ENCODE measurements at places on chromosomes 2 and 18.

- no peak for DNase-seq
Measured at GRCh38 chr2:113190871-113191270, 17.1 kb downstream of the PSD4 start.

DNA sequence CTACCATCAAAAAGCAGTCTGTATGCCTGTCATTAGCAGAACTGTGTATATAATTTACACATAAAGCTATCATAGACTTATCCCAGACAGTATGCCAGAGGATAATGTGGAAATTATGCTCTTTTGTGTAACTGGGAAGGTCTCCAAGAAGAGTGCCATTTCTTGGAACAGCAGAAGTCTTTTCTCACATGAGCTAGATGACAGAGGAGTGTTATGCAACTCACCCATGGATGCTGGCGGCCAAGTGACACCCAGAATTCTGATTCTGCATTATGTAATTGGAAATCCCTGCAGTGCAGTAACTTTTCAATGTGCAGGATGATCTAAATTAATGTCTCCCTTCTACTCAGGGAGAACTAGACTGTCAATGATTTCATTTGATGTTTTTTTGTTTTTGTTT lies 160.0 kb downstream of the UBE2E3 start:
- DNase-seq, result peak; percentile 91

GRCh38 chr18:49853436-49853835 lies 40.1 kb upstream of the ACAA2 start:
- no peak for DNase-seq

GRCh38 chr2:30209227-30209626 lies 22.1 kb upstream of the LBH start:
- DNase-seq, result no peak

- DNase-seq, result no peak
Measured at GRCh38 chr2:203685081-203685621, 21.3 kb upstream of the CD28 start.

DNA sequence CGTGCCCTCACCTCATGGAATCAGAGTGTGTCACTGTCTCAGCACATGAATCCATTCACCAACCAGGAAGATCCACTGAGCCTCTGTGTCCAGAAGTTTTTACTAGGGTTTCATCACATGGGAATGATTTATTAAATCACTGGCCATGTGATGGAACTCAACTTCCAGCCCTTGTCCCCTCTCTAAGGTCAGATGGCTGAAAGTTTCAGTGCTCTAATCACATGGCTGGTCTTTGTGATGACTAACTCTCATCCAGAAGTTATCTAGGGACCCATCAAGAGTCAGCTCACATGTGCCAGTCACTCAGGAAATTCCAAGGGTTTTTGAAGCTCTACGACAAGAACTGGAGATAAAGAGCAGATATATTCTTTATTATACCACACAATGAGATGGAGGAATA lies 140.5 kb upstream of the GYPC start:
- DNase-seq, result no peak

- DNase-seq, result no peak
Measured at GRCh38 chr2:178422097-178422496, 28.9 kb downstream of the PRKRA start.

GRCh38 chr2:197813093-197813787 lies 8.8 kb downstream of the PLCL1 start:
- DNase-seq, result no peak

DNA sequence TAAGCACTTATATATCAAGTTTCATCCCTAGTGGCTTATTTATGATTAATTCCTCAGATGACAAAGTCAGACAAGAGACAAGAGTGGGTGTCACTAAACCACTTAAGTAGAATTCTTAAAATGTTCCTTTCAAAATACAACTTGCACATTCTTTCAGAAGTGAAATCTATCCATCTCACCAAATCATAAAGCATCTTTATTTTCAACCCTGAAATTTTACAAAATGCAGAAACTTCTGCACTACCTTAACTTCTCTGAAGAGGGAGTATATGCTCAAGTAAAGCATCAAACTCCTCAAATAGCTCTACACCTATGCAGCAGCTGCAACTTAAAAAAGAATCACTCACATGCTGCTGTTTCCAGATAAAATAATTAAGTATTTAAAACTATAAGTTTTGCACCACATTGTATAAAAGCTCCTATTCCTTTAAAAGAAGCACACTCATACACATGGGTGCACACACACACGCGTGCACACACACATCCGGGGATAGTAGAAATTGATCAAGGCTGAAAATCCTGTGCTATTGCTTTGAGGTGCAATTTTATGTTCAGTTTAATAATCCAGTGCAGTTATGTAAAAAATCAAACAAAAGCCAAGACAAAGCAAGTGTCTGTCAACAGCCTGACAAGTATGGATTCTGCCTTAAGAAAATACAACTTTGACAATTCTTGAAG lies 244.5 kb downstream of the TCF4 start:
- peak; percentile 51 for DNase-seq

- DNase-seq, result peak; percentile 45
Measured at GRCh38 chr18:6543330-6543908, 128.7 kb upstream of the L3MBTL4 start.

GRCh38 chr2:139142252-139142880 lies 362.2 kb upstream of the NXPH2 start:
- no peak for DNase-seq

- DNase-seq, result peak; percentile 71
Measured at GRCh38 chr2:190930411-190930810, 49.8 kb downstream of the GLS start.
